NCI-H1092 treated with DMSO at 0.1 percent for 48 hours (cell line): ENCODE measurements at places on chromosomes 12 and 14.

GRCh38 chr14:90042496-90043252, 19.1 kb upstream of the KCNK13 start:
- no peak for DNase-seq

DNA sequence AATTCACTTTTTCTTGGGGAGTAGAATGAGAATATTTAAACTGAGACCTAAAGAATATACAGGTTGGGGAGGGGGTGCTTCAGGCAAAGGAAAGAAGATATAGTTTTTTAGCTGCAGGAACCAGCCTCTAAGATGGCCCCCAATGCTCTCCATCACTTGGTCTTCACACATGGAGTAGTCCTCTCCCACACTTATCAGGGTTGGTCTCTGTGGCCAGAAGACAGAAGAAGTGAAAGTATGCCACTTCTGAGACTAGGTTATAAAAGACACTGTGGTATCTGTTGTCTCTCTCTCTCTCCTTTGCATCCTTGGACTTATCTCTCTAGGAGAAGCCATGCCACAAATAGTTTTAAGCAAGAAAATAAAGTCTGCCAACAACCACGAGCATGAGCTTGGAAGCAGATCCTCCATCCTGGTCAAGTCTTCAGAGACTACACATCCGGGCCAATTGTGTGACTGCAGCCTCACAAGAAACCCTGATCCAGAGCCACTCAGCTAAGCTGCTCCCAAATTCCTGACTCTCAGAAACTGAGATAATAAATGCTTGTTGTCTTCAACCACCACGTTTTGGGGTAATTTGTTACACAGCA, 18.0 kb downstream of the PUS7L start:
- no peak for DNase-seq

GRCh38 chr14:70077005-70077404, 111.7 kb downstream of the SLC8A3 start:
- no peak for DNase-seq

GRCh38 chr12:21248679-21249078, 86.0 kb downstream of the SLCO1A2 start:
- DNase-seq = peak; percentile 0

DNA sequence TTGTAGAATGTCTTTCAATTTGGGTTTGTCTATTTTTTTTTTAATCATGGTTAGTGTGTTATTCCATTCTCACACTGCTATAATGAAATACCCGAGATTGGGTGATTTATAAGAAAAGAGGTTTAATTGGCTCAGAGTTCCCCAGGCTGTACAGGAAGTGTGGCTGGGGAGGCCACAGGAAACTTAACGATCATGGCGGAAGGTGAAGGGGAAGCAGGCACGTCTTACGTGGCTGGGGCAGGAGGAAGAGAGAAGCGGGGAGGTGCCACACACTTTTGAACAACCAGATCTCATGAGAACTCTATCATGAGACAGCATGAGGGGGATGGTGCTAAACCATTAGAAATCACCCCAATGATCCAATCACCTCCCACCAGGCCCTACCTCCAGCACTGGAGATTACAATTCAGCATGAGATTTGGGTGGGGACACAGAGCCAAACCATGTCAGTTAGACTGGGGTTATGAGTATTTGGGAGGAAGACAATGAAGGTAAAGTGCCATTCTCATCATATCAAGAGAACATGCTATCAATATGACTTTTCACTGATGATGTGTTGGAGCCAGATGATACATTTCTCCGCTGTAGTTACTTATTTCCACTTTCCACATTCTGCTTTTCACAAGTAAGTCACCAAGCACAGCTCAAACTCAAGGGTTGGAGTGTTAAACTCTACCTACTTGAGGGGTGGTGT, 45.8 kb downstream of the AP5M1 start:
- DNase-seq = no peak

DNA sequence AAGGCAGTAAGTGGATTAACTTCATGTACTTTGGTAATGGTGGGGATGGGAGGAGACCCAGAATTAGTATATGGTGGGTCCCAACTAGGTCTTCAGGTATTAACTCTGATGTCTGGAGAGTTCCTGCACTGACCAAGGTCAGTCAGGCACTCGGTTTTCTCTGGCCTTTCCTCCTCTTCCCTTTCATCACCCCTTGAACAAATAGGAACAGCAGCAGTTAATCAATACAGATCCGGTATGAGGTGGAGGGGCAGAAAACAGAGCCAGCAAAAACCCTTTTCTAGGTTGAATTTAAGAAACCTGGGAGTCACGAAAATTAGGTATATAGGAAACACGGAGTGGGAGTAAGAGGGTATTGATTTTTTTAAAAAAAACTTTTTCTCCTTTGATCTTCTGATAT, 4.0 kb downstream of the PFKM start:
- DNase-seq = no peak
